Stimulated activated CD4-positive, alpha-beta T cell treated with anti-CD3 and anti-CD28 coated beads, Interleukin-1b, Interleukin-23, amount 100 ng/mL, for 1 hour (primary cell): ENCODE measurements at places on chromosomes 6 and 20.
A peak's percentile ranks its signal among the peaks of the same experiment; 100 is the strongest.

DNA sequence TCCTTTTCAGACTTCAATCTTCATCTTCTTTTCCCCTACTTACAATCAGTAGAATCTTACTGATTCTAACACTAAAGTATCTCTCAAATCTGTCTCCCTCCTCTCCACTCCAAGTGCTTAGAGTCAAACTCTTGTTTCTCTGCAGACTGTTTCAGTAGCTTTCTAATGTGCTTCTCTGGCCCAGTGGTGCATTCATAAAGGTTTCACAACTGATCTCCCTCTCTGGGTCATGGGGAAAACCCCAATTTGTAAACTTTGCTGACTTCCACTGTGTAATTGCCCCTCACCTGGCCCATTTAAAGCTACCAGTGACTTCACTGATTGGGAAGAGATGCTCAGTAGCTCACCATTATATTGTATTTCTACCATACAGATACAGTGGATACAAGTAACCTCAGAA, 183.6 kb downstream of the FAXC start:
- no peak for DNase-seq

- DNase-seq: no peak
These were observed 46.9 kb downstream of the PDYN start for GRCh38 chr20:1946762-1947534.

DNA sequence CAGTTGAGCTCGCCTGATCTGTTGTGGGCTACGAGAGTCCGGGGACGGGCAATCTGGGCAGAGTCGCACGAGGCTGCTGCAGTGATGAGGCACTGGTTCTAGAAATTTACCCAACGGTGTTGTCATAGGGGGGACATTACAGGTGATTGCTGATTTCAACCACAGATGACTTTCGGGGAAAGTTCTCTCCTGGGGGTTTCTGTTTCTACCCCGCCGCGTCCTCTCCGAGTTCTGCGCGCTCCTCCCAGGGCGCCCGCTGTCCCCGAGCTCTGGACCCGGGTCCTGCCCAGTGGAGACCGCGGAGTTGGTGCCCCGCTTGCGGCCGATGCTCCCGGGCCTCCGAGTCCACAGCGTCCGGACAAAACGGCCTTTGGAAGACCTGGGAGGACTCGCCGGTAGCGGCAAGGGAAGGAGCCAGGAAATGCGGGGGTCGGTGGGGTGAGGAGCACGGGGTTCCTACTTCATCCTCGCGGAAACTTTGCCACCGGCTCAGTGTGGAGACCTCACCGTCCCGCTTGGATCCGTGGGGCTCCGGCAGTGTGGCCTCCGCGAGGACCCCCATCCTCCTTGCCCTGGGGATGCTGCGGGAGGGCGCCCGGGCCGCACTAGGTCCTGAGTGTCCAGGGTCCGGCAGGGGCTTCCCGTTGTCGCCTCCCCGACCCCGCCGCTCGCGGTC, 12.3 kb upstream of the RAET1L start:
- no peak for DNase-seq

- DNase-seq: no peak
These were observed 17.6 kb upstream of the HLA-F start for GRCh38 chr6:29705389-29706231.

DNA sequence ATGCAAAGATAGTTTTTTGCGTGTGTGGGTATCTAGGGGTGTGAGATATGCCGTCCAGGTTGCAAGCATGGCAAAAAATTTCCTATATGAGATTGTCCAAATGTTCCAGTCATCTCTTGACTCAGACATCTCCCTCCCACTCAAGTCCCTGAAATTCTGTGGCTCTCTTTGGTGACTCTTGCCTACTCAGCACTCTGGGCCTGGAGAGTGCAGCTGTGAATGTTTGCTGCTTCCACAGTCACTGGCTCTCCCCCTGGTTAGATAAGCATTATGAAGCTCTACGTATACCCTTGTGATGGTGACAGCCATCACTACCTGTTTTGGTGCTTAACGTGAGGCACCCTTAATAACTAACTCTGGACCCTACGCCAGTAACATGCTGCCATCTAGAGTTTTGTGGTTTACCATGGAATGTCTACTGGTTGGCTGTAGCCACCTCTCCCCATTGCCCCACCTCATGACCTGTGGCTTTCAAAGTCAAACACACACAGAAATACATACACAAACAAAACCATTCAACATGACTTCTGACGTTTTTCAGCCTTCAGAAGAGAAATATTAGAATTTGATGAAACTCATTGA, 621.9 kb upstream of the CITED2 start:
- DNase-seq: no peak

DNA sequence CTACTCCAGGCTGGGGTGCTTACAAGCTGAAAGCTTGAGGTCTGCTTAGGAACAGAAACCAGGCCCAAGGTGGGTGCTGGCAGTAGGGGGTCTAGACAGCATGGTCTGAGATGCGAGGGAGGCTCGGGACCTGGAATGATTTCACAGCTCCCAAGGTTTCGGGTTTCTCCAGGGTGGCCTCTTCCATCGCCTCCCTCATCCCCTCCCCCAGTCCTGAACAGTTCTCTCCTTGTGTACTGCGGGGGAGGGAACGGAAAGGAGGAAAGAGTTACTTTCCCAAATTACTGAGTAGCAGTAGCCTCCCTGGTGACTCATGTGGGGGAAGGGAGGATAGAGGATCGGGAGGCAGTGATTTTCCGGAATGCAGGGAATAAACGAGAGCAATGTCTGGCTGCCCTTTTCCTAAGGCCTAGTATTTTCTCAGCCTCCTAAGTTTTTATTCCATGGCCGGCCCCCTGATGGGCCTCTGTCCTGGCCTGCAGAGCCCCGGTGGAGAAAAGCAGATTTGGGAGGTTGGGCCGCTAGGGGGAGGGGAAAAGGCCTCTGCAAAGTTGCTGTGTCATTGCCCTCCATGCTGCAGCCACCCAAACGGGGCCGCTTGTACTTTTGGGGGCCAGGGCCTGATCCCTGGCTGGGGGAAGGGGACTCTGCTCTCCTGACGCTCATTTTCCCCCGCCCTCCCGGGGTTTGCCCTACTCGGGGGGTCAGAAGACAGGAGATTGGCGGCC, 1.5 kb downstream of the BRD2 start:
- peak; percentile 58 for DNase-seq
